ENCODE measurements at places on chromosomes 3 and 15.

DNA sequence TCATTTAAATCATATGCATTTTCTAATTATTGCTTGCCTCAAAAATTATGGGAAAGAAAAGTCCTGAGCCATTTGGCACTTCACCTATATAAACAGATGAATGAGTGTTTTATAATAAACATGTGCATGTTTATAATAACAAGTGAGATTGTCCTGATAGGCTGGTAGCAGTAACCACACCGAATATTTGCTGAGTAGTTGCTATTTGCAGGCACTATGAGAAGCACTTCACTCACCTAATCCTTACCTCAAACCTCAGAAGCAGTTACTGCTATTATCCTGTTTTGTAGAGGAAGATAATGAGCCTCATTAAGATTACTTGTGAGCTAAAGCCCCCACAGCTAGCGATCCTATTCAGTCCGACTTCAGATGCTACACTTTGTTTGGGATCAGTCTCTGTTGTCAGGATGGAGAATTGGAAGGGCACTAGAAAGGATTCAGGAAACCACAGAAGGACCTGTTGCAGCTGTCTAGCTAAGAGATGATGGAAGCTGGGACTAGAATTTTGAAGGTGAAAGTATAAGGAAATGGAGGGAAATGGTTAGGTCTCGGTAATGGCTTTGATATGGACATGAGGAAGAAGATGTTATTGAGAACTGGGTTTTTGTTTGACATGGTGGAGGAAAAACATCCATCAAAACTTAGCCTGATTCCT lies 28.4 kb upstream of the MAGI1 start:
- no peak for DNase-seq

- no peak for DNase-seq
Observed at GRCh38 chr3:82143661-82144412, 382.4 kb upstream of the GBE1 start.

DNA sequence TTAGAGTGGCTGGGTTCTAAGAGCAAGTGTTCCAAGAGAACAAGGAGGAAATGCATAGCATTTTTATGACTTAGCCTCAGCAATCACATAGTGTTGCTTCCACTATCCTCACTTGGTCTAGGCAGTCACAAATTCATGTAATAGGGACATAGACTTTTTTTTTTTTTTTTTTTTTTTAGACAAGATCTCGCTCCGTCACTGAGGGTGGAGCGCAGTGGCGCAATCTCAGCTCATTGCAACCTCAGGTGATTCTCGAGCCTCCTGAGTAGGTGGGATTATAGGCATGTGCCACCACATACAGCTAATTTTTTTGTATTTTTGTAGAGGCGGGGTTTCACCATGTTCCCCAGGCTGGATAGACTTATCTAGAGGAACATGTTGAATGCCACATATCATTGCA lies 4.7 kb upstream of the GNB4 start:
- no peak for DNase-seq

- no peak for DNase-seq
Observed at GRCh38 chr3:46356909-46357308, 3.0 kb downstream of the CCR2 start.

GRCh38 chr3:21421096-21421495 lies 329.9 kb downstream of the ZNF385D start:
- no peak for DNase-seq

GRCh38 chr3:53104762-53105161 lies 25.5 kb downstream of the RFT1 start:
- no peak for DNase-seq

DNA sequence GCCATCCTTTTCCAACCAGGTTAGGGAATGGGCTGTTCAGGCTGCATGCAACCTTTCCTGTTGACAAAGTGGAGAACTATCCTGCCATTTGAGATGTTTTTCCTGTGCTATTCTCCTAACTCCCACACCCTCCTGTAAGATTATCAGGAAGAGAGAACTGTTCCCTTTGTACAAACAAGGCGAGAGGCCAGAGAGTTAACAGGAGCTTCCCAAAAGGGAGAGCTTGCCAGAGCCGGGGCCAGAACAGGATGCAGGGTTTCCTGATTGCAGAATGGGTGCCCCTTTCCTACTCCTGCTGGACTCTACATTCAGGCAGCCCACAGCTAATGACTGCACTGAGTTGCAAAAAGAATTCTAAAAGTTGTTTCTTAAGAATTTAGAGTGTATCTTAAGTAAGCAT lies 17.1 kb downstream of the PML start:
- DNase-seq, result no peak

DNA sequence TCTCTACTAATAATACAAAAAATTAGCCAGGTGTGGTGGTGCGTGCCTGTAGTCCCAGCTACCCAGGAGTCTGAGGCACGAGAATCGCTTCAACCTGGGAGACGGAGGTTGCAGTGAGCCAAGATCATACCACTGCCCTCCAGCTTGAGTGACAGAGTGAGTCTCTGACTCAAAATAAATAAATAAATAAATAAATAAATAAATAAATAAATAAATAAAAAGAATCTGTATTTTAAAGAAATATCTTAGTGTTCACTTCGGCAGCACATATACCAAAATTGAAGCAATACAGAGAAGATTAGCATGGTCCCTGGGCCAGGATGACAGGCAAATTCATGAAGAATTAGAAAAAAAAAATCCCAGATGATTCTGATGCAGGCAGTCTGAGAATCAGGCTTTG lies 51.9 kb downstream of the ROBO2 start:
- no peak for DNase-seq

DNA sequence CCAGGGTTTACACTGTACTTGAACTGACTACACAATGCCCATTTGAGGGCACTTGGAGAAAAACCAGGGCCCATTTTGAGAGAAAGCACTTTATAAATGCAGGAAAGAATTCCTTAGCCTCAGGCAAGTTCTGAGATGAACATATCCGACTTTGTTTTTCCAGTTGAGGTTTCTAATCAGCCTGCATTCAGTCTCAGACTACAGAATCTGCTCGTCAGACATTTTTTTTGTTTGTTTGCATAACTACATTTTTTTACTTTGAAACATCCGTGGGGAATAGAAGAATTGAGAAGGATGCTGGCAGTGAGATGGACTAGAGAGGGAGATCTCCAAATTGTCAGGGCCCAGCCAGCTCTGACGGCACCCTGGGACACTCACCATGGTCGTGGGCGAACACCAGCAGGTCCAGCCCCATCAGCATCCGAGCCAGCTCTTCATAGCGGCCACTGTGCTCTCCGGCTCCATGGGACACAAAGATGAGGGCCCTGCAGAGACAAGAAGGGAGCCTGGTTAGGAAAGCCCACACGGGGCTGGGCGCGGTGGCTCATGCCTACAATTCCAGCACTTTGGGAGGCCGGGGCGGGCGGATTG lies 40.8 kb downstream of the MGLL start:
- DNase-seq, result no peak

- no peak for DNase-seq
Observed at GRCh38 chr3:152413240-152413639, 144.5 kb downstream of the MBNL1 start.

- DNase-seq, result peak; percentile 61
Observed at GRCh38 chr3:11288786-11289637, 16.8 kb downstream of the ATG7 start.

DNA sequence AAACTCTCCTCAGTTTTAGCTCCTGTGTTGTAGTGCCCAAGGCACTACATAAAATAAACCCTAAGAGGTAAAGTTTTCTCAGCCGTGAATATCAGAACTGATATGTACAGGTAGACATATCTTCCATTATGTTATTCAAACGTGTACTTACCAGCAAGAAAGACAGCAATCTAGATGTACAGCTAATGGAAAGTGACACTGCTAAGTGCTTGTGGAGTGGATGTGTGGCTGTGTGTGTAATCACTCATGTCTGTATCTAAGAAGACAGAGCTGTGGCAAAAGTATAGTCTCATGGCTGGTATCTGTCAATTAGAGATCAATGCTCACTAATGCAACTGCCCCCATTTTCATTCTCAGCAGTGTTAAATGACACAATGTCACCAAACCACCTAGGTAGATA lies 101.3 kb downstream of the FMN1 start:
- DNase-seq, result no peak

DNA sequence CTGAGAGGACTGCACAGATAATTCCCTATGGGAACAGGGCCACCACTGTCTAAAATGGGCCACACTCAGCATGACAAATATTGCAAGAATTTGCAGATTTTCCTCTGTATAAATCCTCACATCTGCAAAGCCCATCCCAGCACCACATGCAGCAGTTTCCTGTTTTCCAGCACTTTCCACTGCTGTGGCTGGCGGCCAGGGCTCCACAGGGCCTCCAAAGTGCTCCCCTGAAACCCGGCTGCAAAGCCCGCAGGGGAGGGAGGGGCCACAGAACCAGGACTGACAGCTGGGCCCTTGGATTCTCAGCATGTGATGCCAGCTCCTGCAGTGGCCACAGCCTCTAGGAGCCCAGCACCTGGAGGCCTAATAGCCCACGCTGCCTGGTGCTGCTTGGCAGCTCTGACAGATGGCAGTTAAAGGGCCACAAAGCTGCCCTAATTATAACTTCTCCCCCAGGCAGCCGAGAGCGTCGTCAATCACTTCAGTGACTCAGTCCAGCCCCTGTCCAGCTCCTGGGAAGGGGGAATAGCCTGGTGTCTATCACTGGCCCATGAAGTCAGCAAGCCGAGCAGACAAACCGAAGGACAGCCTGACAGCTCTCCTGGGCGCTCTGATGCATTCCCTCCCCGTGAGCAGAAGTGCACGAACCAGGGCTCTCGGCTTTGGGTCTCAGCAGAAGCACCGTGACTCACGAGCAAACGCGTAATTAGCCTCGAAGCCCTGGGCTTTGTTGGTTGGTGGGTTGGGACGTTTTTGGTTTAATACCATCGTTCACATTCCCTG lies 4.7 kb downstream of the LRRC15 start:
- peak; percentile 62 for DNase-seq

DNA sequence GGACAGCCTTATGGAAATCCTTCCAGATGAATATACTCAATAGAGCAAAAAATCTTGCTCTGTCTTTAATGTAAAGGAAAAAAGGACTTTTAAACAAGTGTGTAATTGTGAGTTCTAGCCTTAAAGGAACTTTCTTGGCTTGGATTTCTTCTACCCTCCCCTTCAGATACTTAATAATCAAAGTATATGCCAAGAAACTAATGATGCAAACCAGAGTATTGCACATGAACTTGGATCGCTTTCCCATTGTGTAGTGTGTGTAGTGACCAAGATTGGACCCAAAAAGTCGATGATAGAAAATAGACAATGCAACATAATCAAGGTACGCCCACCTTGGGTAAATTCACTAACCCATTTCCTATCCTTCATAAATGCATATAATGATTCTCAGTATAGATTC lies 123.8 kb downstream of the TIGIT start:
- no peak for DNase-seq

DNA sequence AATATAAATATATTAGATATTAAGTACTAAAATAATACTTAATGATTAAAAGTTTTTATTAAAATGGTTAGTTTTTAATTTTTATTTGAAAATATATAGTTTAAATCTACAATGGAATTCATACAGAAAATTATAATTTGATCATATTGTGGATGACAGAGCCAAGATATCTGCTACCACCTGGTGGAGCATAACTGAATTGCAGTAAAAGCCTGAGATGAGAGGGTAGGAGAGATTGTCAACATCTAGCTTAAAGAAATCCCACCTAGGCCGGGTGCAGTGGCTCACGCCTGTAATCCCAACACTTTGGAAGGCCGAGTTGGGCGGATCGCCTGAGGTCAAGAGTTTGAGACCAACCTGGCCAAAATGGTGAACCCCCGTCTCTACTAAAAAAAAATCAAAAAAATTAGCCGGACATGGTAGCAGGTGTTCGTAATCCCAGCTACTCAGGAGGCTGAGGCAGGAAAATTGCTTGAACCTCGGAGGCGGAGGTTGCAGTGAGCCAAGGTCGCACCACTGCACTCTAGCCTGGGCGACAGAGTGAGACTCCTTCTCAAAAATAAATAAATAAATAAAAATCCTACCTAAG lies 25.1 kb upstream of the CSTA start:
- DNase-seq, result no peak

GRCh38 chr3:36232797-36233489 lies 147.4 kb upstream of the STAC start:
- no peak for DNase-seq

- DNase-seq, result no peak
Observed at GRCh38 chr3:113829576-113830354, 8.8 kb upstream of the GRAMD1C start.

GRCh38 chr3:71355037-71355436 lies 228.5 kb downstream of the FOXP1 start:
- no peak for DNase-seq

GRCh38 chr3:153050978-153051377 lies 111.0 kb upstream of the RAP2B start:
- no peak for DNase-seq

- DNase-seq, result peak; percentile 45
Observed at GRCh38 chr15:98823012-98823458, 174.7 kb downstream of the IGF1R start.

DNA sequence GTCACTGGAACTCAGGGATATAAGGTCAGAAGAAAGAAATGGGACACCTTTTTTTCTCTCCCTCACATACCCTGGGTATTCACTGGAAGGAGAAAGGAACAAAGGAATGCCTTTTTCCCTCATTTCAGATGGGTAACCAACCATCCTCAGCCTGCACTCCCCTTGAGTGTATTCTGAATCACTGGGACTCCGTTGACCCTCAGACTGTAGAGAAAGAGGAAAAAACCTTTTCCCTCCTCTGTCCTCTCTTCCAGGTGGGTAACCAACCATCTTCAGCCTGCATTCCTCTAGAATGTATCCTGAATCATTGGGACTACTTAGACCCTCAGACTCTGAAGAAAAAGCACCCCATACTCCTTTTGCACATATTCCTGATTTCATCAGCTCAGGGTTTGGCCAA lies 11.4 kb downstream of the PRR20G start:
- no peak for DNase-seq

- DNase-seq, result no peak
Observed at GRCh38 chr3:175098644-175099043, 239.5 kb downstream of the NAALADL2 start.

- DNase-seq, result peak; percentile 48
Observed at GRCh38 chr3:141051443-141052200, 475 bp downstream of the SPSB4 start.

- no peak for DNase-seq
Observed at GRCh38 chr15:32705446-32705845, 12.4 kb upstream of the GREM1 start.

DNA sequence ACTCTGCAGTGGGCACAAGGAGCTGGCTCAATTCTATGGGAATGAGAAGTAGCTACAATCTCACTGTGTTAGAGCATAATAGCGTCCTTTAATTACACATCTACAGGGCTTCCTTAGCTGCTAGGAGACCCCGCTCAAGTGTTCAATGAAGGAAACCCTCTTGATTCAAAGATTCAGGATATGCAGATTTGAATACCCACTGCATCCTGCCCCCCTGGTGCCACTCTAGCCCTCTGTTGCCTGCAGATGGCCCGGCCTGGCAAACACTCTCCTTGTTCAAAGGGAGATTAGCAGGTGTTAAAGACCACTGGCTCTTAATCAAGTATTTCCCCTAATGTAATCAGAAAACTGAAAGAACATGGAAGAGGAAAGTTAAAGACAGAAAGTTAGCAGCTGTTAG lies 356.6 kb downstream of the VGLL3 start:
- no peak for DNase-seq

- DNase-seq, result no peak
Observed at GRCh38 chr3:46882377-46883053, 5.0 kb downstream of the PTH1R start.
